NCI-H526 treated with DMSO at 0.1 percent for 48 hours (cell line): ENCODE measurements at places on chromosomes 3 and 15.

DNA sequence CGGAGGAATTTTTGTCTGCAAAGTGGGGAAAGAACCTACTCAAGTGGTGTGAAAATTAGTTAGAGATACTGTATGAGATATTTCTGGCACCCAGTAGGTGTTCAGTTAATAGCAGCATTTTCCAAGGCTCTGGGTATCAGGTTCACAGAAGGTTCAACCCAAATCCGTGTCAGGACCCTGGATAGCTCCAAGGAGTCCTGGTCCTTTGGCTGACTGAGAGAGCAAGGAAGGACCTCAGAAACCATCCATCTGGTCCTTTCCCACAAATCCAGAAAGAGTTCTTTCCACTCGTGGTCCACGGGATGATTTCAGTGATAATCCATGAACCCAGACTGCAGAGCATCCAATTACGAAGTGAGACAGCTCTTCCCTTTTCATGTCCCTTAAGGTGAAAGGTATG, 51.4 kb downstream of the SLC6A11 start:
- no peak for DNase-seq

- DNase-seq, result no peak
Observed at GRCh38 chr3:134693804-134694203, 43.0 kb upstream of the KY start.

DNA sequence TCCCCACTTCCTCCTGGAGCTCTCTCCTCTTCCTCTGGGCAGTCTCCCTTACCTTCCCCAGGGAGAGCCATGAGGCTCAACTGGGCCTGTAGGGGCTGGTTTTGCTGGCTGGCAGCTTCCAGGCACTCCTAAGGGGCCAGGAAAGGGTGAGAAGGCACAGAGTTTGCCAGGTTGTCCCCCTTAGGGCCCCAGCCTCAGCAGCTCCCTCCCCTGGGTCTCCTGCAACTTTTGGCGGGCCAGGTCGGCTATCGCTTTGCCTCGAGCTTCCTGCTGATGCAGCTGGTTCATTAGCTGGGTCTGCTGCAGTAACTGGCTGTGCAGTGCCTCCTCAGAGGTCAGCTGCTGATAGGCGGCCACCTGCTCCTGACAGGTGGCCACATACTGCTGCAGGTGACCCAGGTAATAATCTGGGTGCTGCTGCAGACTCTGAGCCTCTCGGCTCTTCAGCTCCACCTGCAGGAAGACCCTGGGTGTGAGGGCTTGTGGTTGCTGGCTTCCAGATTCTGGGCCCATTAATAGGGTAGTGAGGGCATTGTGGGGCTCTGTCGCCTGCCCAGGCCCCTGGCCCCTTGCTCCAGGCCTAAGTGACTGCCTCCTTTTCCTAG, 29.7 kb upstream of the OR4F6 start:
- peak; percentile 5 for DNase-seq

DNA sequence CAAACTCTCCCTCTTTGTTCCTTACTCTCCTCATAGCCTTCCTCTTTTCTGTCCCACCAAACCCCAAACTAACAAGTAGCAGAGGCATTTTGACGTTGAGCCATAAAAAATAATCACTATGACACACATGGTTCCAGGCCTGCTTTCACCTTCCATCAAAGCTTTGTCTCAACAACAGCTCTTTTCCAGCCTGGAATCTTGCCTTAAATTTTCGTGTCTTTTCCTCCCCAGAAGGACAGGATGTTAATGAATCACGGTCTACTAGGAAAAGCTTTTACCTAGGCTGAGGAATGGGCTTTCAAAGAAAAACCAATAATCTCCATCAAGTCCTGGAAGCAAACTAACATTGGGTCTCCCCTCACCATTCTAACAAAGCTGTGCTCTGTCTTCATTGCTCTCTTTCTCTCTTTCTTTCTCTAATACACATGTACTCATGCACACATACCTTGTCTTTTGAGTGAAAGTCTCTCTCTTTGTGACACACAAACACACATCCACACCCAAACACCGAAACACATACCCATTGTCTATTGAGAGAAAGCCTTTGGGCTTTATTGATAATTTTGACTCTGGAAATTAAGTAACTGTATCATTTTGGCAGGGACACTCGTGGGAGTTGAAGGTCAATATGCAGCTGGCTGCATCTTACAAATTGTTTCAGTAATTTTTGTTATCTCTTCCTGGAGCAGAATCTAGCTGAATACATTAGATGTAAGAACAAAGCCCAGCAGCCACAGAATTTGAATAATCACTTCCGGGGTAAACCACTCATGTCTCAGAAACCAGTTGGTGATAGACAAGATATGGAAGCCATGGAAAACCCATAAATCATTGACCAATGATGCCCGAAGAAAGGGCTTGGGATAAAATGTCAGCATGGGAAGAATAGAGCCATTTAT, 107.4 kb upstream of the SLC4A7 start:
- peak; percentile 25 for DNase-seq

GRCh38 chr3:46668116-46668515, 25.4 kb downstream of the ALS2CL start:
- DNase-seq, result no peak

DNA sequence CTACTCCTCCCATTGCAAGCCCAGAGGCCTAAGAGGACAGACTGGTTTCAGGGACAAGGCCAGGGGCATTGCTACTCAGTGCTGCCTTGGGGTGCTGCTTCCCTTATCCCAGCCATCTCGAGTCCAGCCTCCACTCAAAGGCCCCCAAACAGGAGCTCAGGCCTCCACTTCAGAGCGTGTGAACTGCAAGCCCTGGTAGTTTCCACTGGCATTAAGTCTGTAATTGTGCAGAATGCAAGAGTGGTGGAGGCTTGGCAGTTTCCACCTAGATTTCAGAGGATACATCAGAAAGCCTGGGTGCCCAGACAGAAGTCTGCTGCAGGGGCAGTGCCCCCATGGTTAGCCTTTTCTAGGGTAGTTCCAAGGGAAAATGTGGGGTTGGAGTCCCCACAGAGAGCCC, 192.8 kb upstream of the ST8SIA2 start:
- no peak for DNase-seq

DNA sequence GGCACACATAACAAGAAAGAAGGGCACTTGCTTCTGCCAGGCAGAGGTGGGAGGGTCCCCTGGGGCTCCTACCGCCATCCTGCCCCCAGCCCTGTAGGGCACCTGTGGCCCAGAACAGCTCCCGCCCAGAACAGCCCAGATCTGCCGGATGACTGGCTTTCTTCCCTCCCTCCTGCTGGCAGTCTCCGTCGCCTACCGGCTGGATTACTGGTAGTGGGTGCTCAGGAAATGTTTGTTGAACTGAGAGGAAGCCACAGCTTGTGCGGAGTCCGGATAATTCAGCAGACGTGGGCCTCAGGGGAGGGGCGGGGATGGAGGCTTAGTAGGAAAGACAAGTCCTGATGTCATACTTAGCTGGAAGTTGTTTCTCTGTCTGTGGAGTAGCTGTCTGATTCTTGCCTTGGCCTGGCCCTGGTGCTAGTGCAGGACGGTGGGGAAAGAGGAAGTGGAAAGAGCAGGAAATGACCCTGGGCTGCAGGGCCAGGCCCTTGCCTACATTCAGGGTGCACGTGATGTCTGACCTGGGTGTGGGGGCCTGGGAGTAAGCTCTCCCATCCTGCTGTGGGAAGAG, 6.7 kb downstream of the CCDC9B start:
- no peak for DNase-seq

DNA sequence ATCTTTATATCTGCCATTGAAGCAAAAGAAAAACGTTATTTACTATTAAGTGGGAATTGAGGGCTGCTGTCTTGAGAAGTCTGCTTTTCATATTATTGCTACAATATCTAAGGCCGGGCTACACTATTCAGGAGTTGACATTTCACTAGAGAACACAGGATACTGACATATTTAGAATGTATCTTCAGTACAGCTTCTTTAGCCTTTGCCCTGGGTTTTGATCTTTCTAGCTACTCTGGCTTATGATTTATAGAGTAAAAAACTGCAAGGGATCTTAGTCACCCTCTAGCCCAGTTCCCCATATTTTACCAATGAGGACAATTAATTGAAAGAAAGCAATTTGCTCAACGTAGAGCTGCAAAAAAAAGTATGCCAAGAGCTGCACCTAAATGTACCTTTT, 307.4 kb upstream of the DPPA4 start:
- no peak for DNase-seq

GRCh38 chr3:110550511-110550910, 521.1 kb upstream of the NECTIN3 start:
- DNase-seq, result no peak

- DNase-seq, result no peak
Observed at GRCh38 chr3:159721324-159721723, 267.3 kb upstream of the IL12A start.

DNA sequence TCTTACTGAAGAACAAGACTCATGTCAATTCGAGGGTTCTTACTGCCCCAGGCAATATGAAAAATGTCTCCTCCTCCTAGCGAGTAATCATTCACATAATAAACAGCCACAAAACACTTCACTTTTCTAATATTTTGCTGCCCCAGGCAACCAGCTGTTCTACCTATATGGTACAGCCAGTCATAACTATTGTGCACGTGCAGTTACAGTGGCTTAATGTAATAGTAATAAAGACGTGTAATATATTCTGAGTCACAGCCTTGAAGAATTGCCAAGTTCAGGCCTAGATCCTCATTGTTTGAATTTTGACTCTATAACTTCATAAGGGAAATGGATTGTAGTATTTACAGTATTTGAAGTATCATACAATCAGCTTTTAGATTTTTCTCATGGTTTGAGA, 1250.0 kb upstream of the GBE1 start:
- DNase-seq, result no peak

DNA sequence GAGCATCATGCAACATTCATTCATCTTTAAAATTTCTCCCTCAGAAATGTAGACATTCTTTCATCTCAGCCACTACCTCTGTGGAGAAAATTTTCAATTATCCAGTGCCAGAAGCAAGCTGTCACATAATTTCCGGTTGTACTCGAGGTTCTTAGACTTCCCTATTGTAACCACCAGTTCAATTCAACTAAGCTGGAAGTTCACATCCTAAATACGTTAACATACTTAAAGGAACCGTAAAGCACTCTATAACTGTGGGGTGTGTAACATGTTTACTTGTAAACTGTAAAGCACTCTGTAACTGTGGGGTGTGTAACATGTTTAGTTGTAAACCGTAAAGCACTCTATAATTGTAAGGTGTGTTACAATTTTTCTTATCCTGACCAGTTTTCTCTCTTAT, 150.3 kb downstream of the PLCL2 start:
- no peak for DNase-seq

- no peak for DNase-seq
Observed at GRCh38 chr3:102224171-102224570, 210.6 kb upstream of the ZPLD1 start.

GRCh38 chr15:88908123-88908522, 5.1 kb downstream of the MFGE8 start:
- no peak for DNase-seq

DNA sequence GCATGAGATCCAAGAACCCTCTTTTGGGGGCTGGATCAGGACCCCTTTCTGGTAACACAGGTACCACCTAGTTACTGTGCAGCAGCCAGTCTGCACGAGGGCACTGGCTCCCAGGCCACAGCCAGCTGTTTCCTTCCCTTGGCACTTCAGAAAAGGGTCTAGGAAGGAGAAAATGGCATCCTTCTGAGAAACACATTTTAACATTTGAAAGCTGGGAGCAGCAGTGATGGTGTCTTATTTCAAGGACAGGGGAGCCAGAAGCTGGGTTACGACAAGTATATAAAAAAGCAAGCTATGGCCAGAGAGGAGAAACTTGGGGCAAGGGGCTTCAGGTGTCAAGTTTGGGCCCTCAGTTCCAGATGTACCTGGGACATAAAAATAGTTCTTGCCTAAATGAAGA, 282.8 kb downstream of the CTNNB1 start:
- DNase-seq, result no peak

DNA sequence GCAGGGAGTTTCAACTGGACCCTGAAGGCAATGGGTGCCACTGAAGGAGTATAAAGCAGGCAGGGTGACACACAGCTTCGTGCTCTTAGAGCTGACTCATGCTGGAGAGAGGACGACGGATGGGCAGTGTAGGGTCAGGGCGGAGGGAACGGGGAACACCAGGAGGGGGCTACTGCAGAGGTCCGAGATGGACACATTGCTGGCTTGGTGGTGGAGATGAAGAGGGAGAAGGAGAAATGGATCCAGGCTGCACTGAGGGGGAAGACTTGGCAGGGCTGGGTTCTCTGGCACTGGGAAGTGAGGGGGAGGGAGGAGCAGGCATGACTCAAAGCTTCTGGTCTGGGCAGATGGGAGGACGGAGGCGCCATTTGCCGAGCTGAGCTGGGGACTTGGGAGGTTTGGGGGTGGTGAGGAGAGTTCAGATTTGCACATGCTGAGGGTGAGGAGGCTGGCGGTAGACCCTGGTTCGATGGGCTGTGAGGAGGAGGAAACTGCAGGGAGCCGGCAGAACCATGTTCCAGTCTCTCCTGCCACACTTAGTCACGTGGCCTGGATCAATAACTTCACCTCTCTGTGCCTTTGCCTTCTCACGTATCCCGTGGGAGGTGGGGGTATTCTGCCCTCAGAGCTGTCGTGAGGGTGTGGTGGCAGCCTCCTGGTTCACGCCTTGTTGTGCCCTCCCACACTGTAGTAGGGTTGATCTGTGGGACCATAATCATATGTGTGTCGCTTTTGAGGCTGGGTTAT, 4.6 kb upstream of the KCTD6 start:
- no peak for DNase-seq

DNA sequence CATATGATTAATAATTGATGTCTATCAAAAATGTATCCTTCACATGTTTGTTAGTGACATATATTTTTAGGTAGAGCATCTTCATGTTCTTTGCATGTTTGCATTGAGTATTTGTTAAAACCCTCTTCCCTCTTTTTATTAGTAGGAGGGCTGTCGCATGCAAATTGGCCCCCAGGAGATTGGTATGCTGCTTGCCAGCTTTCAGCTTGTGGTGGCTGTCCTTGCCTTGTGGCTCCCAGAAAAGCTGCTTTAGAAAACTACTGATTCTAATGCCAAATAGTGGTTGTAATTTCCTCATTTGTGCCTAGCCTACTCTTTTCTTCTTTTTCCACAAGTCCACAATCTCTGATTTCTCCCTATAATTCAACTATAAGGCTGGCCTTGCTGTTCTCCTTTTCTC, 886.8 kb downstream of the VGLL3 start:
- no peak for DNase-seq

DNA sequence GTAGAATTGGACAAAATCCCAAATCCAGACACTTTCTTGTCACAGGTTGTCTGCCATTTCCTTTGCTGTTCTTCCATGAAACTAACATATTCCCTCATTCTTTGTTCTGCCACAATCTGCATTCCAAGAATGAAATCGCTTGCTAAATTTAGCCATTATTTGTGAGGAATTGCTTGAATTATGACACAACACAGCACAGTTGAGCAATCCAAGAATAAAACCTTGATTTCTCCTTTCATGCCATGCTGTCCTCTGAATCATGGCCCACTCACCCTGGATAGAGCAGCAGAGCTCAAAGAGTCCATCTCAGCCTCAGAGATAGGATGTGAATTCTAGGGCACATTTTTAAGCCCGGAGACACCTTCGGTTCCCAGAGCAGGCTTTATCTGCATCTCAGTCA, 35.2 kb upstream of the GREM1 start:
- DNase-seq, result no peak

- DNase-seq, result no peak
Observed at GRCh38 chr3:133928903-133929607, 33.4 kb upstream of the RAB6B start.

GRCh38 chr15:73283366-73283962, 85.3 kb downstream of the HCN4 start:
- no peak for DNase-seq

GRCh38 chr3:195042743-195043606, 228.0 kb downstream of the XXYLT1 start:
- no peak for DNase-seq

- no peak for DNase-seq
Observed at GRCh38 chr15:81880314-81880713, 165.5 kb downstream of the MEX3B start.

- no peak for DNase-seq
Observed at GRCh38 chr3:114887806-114888205, 259.3 kb downstream of the ZBTB20 start.

GRCh38 chr15:67607959-67608637, 65.6 kb downstream of the MAP2K5 start:
- DNase-seq, result no peak
